Stimulated activated CD8-positive, alpha-beta memory T cell treated with anti-CD3 and anti-CD28 coated beads, Interleukin-7, amount 100 ng/mL, for 48 hours (primary cell): ENCODE measurements at places on chromosomes 4 and X.

DNA sequence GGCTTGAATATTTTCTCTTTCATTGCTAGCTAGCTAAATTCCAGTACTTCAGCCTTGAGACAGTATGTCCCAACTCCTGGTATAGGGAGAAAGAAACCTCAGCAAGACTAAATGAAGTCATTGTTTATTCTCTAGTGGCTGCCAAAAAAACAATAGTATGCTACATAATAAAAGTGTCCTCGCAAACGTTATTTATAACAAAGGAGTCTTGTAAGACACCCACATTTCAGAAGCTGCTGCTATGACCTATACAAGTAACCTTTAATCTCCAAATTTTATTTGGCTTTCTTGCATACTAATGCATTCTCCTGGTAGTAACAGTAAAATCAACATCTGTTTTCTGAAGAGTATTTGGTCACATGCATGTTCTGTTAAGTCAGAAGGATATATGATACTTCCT is 28.8 kb downstream of the NEK1 start:
- no peak for DNase-seq

GRCh38 chr4:45897946-45898585 is 225.8 kb downstream of the GABRG1 start:
- DNase-seq = no peak

- no peak for DNase-seq
These were observed 116.0 kb downstream of the ZNF827 start for GRCh38 chr4:145822581-145822980.

- no peak for DNase-seq
These were observed 160.9 kb upstream of the MAD2L1 start for GRCh38 chr4:120227554-120227953.

GRCh38 chrX:128961290-128961689 is 562.0 kb downstream of the SMARCA1 start:
- no peak for DNase-seq

- no peak for DNase-seq
These were observed 717.3 kb downstream of the STIM2 start for GRCh38 chr4:27577951-27578350.

DNA sequence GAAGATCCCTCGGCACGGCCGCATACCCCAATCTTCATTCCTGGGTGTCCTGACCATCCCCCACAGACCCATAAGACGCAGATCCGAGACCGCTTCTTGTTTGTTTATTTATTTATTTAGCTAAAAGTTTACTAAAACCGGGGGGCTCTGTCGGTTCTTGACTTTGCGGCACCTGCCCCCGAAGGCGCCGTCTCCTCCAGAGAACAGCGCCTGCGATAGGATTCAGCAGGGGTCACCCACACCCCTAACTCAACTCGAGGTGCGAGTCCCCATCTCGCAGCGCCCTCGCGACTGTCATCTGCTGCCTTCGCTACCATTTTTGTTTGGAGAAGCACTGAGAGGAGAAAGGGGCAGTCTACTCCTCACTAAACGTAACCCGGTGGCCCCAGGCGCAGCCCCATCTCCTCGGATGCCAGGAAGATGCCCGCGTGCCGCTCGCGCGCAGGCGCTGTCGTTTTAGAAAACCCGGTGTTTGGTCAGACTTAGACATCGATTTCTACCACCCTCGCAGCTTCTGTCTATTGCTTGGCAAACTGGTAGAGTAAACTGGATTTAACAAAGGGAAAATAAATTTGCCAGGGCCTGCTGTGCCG is 18.9 kb upstream of the GPR101 start:
- DNase-seq = no peak
